ENCODE measurements at places on chromosomes 16 and 17.
A peak's percentile ranks its signal among the peaks of the same experiment; 100 is the strongest.

GRCh38 chr16:20136446-20136968 lies 62.8 kb upstream of the GPR139 start:
- DNase-seq: no peak

GRCh38 chr17:39404542-39405378 lies 3.3 kb upstream of the FBXL20 start:
- DNase-seq: no peak

DNA sequence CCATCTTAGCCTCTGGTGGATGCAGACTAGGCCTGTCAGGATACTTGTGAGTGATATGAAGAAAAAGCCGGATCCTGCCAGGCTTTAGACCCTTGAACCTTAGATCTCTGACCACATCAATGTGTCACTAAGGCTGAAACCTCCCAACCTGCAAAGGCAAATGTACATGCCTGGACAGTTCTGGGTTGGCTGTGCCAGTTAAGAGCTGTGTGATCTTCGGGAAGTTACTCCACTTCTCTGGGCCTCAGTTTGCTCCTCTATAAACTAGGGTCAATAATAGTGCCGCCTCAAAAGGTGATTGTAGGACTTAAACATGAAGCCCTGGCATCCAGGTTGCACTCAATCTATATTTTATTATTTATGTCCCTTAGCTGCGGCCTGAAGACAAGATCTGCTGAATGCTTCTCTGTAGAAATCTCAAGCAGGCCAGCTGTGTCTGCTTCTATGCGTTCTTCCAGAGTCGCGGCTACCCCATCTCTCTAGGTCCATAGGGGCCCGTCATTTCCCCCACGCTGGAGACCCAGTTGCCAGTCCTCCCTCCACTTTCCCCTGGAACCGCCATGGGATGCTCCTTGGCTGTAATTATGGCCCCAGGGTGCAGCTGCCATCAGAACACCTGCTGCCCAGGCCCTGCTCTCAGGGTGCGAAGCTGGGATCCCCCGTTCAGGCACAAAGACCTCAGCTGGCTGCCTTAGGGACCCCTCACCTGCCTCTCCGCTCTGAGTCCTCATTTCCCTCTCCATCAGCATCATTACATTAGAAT lies 50.2 kb downstream of the AKAP1 start:
- DNase-seq: peak; percentile 12

GRCh38 chr16:88418869-88419268 lies 34.2 kb upstream of the ZFPM1 start:
- no peak for DNase-seq

- peak; percentile 87 for DNase-seq
Observed at GRCh38 chr17:49497148-49498028, 2.3 kb downstream of the NGFR start.

DNA sequence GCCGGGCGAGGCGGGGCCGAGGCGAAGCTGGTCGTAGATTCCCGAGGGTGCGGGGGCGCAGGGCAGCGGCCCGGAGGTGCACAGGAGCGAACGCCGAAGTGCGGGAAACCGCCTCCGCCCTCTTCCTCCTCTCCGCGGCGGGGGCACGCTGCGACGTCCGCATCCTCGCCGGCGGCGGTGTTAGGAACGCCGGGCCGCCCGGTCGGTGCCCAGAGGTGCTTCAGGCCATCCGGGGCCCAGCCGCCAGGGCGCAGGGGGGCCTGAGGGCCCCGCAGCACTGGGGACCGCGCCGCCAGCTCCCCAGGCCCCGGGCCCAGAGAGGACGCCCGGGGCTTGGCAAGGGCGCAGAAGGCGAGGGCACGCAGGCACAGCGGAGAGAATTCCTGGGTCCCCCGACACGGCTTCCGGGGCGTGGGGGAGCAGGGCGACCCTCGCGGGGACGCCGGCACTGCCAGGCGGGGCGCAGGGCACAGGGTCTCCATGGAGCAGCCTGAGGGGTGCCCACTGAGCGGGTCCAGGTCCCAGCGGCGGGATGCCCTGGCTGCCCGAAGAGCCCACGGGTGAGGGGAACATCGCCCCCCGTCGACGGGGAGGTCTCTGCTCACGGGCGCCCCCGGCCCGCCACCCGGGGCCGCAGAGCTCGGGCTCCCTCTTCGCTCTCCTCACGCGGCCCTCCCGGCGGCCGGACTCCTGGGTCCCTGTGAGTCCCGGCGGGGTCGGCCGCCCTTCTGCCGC lies 576 bp downstream of the EPOP start:
- DNase-seq: peak; percentile 89

DNA sequence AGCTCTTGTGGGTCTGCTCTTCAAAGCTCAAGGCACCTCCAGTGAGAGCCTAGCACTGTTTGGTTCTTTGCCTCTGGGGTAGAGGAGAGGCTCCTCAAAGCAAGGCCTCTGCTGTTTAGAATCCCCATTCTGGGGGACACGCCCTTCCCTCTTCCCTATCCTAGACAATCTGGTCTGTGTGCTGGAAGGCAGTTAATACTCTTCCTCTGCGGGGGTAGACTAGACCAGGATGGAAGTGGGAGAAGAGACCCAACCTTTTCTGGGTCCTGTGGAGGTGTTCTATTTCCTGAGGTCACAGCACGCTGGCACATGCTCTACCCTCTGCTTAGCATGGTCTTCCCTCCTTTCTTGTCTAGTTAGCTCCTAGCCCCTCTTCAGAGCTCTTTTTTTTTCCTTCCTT lies 7.7 kb downstream of the ERAL1 start:
- DNase-seq: no peak

DNA sequence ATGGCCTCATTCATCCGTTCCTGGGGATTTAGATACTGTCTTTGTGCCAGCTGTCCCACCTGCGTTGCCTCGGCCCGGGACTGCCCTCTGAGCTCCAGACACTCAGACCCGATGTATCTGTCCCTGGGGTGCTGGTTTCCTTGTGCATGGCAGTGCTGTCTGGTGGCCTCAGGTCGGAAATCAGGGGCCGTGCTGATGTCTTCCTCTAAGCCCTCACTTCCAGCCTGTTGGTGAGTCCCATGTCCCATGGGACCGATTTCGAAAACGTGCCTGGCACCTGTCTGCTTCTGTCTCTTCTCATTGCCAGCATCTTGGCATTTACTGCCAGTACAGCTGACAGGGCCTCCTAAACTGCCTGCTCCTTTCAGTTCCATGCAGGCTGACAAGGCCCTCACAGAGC lies 22.1 kb downstream of the NT5M start:
- DNase-seq: peak; percentile 46

DNA sequence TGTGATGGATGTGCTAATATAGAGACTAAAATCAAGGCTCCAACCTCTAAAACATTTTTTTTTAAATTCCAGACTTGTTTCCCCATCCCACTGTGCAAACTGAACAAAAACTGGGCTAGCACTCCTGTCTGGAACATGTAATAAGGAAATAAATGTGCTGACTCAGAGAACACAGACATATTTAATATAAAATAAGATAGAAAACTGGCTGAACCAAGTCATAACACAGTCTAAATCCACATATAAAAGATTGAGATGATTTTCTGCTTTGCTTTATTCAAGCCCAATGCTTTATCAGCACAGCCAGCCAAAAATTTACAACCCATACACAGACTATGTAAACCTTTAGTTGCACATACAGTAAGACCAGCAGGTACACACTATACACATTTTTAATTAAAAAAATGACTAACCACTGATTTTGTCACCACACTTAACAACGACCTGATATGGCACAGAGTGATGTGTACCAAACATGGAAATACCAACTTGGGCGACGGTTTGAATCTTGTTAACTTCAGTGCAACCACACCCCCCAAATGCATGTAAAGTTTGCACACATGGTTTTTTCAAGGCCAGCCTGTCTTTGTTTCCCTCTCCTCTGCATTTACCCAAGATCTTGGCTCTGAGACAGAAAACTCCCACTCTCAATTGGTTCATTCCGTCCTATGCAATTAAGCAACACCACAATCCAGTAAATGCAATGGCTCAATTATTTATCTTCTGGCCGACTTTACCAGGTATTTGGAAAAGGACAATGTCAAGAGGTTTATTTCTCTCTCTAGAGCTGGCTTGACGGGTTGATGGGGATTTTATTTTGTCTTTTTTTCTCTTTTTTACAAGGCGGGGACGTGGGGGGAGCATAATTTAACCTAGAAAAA lies 1.2 kb downstream of the STAT3 start:
- DNase-seq: peak; percentile 60

- no peak for DNase-seq
Observed at GRCh38 chr17:57608369-57609124, 136.6 kb downstream of the CCDC182 start.

DNA sequence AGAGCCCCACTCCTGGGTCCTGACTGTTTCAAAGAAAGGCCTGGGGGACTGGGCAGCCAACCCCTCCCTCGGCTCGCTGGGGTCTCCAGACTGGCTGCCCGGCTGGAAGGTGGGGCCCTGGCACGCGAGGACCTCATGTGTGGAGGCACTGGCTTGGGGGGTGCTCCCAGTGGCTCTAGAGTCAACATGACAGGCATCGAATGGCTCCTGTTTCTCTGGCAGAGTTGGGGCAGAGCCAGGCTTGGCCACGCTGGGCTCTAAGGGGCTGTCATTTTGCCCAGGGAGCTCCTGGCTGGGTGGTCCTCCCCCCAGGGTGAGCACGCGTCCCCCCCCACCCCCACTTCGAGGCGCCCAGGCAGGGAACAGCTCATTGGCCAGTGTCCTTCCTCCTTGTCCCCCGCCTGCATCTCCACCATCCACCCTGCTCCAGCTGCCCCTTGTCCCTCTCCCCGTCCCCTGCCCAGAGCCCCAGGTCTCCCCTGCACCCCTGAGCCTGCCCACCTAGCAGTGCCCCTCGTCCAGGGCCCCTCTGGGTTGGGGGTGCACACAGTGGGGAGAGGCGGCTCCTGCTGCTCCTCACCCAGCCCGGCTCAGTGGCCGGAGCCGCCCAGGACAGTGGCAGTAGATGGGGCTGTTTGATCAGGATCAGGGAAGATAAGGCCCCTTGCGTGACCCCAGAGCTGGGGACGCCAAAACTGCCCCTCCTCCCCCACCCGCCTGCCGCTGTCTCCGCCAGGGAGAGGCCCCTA lies 2.7 kb downstream of the GCGR start:
- peak; percentile 60 for DNase-seq

DNA sequence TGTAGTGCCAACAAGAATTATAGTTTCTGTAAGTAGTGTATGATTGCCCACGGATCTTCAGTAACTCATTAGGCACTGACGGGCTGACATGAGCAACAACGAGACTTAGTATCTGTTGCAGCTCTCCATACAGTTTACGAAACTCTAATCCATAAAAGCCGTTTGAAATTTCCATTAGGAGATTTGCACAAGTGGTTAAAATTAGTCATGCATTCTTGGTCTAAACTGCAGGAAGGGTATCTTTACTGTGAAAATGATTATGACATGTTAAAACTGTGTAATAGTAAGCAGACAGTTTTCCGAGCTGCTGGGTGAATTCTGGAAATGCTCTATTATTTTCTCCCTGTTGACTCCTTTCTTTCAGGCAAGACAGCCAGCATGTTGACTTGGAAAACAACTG lies 605.0 kb downstream of the WWOX start:
- DNase-seq: no peak

Data from upper lobe of left lung (tissue), 6 donors.